ENCODE measurements at places on chromosomes 7 and 10.
A peak's percentile ranks its signal among the peaks of the same experiment; 100 is the strongest.

DNA sequence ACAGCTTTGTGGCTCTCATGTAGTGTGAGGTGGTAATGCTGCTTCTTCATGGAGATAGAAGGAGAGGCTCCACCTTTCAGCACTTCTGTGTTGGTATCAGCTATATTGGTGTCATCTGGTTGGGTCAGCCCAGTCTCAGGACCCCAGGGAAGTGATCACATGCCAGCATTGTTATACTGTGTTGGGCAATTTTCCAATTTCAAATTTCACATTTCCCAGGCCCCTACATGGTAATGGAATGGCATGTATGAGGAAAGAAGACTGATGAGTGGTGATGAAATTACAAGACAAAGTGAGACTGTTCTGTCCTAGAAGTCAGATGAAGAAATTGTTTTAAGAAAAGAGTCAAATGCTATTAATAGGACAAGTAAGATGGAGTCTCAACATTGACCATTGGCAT is 3.7 kb upstream of the AKR1C3 start:
- no peak for DNase-seq

DNA sequence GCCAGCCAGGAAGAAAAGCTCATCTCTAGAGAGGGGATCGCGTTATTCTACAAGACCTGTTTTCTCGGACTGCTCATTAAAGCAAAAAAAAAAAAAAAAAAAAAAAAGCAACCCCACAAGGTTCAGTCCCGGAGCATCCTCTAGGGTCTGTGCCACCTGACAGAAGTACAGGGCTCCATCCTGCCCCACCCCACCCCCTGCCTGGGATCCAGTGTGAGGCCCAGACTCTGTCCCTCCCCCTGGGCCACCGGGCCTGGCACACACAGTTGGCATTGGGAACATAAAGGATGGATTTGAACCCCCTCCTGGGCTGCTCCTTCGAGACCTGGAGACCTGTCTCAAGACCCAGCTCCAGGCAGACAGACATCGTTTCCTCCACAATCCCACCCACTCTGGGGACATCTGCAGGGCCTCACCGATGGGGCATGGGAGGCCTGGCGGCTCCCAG is 688 bp downstream of the ORAI2 start:
- DNase-seq, result no peak

- no peak for DNase-seq
These were observed 124.7 kb upstream of the SDK1 start for GRCh38 chr7:3176112-3177000.

DNA sequence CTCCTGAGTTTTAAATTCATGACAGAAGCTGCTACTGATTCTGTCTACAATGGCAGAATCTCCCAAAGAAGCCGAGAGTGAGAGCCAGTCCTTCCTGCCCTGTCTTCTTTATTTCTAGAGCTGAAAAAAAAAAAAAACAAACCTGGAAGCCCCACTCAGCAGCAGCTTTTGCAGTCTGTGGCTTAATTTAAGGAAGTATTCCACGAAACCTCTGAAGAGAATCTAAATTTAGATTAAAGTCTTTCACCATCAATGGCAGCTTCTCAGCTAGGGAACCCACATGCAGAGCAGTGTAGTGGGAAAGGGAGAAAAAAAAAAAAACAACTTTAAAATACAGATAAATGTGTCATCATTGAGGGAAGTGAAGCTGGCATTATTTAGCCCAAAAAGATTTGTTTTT is 23.4 kb downstream of the SMURF1 start:
- no peak for DNase-seq

DNA sequence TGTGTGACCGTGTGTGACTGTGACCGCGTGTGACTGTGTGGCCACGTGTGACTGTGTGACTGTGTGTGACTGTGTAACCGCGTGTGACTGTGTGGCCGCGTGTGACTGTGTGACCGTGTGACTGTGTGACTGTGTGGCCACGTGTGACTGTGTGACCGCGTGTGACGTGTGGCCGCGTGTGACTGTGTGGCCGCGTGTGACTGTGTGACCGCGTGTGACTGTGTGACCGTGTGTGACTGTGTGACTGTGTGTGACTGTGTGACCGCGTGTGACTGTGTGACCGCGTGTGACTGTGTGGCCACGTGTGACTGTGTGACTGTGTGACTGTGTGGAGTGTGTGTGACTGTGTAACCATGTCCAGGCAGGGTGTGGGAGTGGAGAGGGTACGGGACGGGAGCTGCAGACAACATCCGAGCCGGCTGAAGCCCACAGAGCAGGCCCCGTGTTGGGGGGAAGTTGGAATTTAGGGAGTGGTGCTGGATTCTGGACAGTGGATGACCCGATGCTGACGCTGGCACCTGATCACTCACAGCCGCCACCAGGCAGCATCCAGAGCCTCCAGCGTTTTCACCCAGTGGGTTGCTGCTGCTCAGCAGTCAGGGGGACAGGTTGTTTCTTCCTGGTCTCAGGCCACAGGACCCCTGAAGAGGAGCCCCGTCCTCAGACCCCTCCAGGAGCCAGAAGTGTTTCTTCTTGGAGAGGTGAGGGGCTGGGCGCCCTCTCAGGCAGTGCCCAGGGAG is 503.5 kb downstream of the DNAJB6 start:
- DNase-seq, result no peak

DNA sequence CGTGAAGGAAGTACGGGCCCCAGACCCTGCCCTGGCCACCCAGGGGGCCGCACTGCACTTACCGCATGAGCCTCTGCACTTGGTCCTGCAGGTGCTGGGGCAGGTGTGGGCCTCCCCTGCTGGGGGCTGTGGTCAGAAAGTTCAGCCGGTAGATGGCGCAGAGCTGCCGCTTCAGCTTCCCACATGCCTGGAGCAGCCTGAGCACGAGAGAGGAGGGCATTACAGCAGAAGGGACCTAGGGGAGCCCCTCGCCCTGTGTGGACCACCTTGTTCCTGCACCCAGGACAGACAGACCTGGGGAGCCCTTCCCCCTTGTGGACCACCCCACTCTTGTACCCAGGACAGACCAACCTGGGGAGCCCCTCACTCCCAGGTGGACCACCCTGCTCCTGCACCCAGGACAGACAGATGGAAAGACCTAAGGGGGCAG is 8.7 kb upstream of the PYROXD2 start:
- DNase-seq, result no peak

DNA sequence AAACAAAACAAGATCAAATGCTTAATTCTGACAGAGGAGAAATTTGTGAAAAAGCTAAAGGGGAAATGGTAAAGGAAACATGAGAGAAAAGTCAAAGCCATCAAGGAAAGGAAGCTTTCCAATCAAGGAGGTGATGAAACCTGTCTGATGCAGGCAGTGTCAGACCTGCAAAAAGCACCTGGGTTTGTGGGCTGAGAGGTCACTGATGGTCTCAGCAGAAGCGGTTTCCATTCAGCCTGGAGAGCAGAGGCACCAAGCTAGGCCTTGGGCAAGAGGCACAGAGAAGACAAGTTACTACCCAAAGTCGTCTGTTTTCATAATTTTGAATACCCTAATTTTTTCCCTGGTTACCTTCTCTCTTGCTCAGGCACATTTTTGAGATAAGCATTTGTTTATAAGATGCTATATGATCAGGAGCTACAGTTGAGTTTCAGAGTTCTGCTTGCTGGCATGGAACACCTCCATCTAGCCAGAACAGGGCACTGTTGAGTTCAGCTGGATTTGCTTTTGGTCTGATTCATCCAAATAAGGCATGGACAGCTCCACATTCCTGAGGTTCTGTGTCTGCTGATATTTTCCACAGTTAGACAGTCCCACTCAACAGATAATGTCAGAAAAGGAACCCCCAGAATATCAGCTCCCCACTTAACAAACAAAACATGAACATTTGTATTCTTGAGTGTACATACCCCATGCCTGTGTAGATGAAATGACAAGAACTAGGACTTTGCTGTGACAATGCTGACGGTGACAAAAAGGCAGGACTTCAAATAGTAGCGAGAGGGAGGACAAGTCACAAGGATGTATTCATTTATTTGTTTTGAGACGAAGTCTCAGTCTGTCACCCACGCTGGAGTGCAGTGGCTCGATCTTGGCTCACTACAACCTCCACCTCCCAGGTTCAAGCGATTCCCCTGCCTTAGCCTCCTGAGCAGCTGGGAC is 4.9 kb upstream of the PPIA start:
- DNase-seq, result peak; percentile 69

GRCh38 chr10:5079306-5079830 is 14.8 kb upstream of the AKR1C3 start:
- DNase-seq, result no peak

GRCh38 chr10:130656582-130657133 is 520.5 kb downstream of the GLRX3 start:
- DNase-seq, result no peak

GRCh38 chr7:137834552-137834951 is 12.2 kb downstream of the DGKI start:
- DNase-seq, result no peak

- peak; percentile 48 for DNase-seq
These were observed 98.1 kb downstream of the CD36 start for GRCh38 chr7:80736371-80737125.

DNA sequence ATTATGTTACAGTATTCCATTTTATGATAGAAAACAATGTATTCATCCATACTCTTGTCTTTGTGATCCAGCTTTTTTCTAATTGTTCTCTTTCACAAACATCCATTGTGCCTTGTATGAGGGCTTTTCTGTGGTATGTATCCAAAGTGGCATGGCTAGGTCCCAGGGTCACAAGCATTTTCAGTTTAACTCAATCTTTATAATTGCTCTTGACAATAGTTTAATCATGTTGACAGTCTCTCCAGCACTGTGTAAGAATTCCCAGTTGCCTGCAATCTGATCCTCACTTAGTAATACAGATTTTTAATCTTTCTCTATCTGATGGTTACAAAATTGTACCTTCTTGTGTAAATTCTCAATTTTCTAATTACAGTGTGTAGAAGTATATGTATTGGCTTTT is 533.4 kb downstream of the NEBL start:
- DNase-seq, result no peak

DNA sequence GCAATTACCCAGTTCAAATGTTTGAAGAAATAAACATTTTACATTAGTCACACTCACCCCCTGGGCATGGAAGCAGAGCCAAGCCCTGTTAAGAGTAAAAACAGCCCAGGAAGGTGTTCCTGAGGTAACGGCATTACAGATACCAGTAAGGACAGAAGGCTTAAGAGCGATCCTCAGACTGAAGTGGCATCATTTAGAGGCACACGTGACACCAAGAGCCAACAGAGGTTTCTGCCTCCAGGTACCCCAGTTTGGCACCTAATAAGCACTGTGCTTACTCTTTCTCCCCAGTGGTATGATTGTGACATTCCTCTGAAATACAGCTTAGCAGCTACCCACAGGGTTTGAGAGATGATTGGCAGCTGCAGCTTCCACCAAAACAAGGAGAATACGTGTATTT is 17.2 kb downstream of the MMS19 start:
- DNase-seq, result peak; percentile 26

GRCh38 chr7:157412021-157412443 is 75.2 kb downstream of the DNAJB6 start:
- DNase-seq, result no peak

DNA sequence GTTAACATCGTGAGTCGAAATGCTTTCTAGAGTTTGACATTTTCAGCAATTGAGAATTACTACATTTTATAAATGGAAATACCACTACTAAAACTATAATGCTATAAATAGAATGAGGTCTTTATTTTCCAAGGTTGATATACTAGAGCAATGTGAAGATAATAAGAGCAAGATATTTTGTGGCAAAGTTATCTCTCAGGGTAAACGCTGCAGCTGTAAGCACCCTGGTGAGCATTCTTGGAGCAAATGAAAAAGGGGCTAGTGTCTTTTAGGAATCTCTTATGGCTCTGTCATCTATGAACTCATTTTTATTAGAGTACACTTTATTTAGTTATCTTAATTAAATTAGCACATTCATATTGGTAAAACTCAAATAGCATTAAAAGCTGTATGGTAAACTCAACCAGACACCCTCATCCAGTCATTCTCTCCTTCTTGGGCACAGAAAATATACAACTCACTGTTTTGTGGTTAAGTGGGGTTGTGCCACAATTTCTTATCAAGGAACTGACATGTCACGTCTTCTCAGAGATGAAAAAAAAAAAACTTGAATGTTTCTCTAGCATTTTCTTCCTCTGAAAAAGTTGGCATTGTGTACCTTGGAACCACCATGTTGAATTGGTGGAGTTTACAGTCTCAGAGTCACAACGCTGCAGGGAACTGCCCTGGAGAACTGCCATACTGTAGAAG is 289.5 kb upstream of the PFKP start:
- DNase-seq, result no peak

GRCh38 chr7:27129729-27130539 is 623 bp downstream of the HOXA4 start:
- DNase-seq, result peak; percentile 55

- peak; percentile 94 for DNase-seq
These were observed 17.8 kb upstream of the LCOR start for GRCh38 chr10:96814264-96814663.

- DNase-seq, result peak; percentile 96
These were observed 273.9 kb downstream of the TSPAN12 start for GRCh38 chr7:120583899-120584586.

- no peak for DNase-seq
These were observed 46.3 kb downstream of the GRID2IP start for GRCh38 chr7:6504996-6505395.

- DNase-seq, result no peak
These were observed 47.2 kb upstream of the MKI67 start for GRCh38 chr10:128173386-128173785.

- peak; percentile 88 for DNase-seq
These were observed 93.8 kb upstream of the SMNDC1 start for GRCh38 chr10:110398419-110399105.

DNA sequence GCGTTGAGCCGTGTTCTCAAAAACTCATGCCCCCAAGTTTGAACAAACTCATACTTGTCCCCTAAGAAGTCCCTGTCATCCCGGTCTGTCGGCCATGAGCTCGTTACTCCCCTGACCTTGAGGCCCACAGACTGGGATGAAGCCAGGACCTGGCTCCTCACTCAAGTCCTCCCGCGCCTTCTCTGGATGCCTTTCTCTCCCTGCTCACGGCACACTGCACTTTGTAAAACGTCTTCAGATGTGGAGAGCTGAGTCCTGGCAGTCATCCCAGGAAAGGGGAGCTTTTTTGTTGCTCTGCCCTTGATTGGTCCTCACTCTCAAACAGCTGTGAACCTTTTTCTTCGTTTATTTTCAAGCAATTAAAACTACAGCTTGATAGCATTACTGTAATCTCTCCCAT is 110.8 kb downstream of the JAZF1 start:
- DNase-seq, result no peak

DNA sequence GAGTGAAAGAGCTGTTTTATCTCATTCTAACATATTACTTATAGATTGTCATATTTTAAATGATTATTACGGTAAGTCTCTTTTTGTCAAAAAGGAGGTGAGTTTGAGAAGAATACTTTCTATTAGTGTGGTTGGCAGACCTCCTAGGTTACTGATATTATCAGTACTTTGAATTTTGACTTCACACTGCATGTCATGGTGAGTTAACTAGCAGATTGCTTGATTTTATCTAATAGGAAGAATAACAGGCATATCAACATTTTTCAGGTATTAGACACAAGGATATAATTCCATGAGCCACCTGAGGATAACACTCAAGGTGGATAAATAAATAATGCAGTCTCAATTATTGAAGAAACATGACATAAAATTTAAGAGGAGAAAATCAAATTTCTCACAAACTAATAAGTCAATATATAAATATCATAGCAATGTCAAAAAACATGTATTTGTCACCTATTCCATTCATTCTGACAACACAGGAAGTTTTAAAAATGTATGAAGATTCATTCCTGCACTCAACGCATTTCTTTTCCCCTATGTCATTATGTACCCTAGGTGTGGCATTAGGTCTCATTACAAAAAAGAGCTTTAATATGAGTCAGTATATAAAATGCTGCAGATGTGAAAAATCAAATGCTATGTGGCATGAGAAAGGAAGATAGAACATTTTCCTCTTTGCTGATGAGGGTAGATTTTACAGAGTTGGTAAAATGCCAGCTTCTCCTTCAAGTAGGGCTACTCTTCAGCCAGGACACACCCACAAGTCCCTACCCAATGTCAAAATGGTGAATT is 1621.6 kb downstream of the REEP3 start:
- no peak for DNase-seq
